ENCODE measurements at places on chromosomes 16 and 17.

GRCh38 chr16:26442321-26442720 lies 624.4 kb upstream of the C16orf82 start:
- DNase-seq: no peak

DNA sequence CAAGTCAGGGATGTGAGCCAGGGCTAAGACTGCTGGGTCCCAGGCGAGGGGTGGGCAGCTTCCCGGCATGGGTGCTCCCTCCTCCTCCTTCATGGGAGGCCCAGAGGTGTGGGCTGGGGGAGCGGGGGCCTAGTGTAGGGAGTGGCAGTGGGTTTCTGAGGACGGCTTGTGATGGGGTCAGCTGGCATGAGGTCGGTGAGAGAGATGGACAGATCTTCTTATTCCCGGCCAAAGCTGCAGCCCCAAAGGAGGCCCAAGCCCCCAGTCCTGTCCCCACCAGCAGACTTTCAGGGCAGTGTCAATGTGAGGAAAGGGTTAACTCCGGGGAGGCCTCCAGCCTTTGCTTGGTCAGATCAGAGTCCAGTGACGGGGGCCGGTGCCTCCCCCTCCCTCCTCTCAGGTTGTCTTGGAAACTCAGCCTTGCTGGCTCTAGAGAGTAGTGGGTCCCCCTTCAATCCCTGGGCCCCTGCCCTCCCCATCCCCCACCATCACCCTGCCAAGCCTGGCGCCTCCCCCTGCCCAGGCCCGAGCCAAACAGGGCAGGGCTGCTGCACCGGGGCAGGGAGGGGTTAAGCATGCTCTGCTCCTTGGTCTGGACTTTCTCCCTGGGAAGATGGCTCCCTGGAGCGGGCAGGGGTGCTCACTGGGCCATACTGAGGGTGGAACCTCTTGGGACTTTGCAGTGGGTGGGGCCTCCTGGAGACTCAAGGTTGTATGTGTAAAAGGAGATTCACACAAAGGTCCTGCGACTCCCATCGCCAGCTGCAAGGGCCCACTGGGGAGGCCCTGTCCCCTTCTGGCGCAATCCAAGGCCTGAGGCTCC lies 12.4 kb downstream of the NAT9 start:
- no peak for DNase-seq

DNA sequence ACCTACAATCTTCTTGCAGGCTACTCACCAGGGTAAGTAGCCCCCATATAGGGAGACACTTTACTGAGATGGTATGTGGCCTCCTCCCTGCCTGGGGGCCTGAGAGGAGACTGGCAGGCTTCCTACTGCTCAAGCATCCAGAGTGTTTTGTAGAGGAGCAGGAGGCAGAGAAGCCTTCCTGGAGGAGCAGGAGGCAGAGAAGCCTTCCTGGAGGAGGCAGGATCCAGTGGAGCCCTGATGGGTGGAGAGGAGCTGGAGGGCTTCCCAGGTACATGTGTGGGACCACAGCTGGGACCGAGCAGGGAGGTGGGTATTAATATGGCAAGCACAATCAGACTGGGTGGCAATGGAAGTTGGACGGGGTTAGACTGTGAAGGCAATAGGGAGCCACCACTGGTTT lies 2.1 kb upstream of the ADGRG5 start:
- DNase-seq: no peak

DNA sequence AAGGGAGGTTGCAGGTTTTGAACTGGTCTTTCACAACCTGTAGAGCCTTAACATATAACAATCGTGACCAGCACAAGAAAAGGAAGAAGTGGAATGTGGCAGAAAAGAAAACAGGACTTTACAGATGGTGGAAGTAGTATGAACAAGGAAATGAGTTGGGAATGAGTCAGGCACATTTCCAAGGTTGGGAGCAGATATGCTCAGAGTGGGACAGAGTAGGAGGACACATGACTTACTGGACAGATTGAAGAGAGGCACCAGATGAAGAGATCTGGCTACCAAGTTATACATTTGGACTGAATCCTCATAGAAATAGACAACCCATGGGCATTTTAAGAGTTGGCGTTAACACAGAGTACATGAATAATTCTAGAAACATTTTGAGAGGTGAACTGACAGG lies 95.3 kb downstream of the ZNF18 start:
- DNase-seq: no peak

- DNase-seq: no peak
Observed at GRCh38 chr16:84461029-84461412, 43.4 kb downstream of the MEAK7 start.

DNA sequence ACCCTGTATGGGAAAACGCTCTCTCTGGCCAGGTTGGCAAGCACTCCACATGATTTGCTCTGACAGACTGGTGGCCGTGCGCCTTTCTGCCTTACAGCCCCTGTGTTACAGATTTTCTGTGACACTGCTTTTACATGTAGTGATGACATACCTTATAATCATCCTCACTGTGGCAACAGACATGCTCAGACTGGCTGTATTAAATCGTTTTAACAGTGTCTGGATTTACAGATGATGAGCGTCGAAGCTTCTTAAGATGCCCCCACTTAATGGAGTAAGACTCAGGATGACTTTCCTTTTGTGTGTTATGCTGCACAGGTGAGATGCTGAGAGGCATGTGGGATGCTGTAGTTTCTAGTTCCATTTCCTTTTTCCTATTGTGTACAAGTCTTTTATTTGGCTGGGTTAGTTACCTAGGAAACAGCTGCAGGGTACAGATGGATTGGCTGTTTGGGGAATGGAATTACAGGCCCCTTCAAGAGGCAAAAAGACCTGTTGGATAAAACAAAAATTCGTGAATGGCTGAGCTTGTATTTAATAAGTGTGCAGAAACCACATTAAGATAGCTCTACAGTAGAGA lies 20.9 kb upstream of the VWA3A start:
- no peak for DNase-seq
